ENCODE measurements at places on chromosomes 3 and 15.

DNA sequence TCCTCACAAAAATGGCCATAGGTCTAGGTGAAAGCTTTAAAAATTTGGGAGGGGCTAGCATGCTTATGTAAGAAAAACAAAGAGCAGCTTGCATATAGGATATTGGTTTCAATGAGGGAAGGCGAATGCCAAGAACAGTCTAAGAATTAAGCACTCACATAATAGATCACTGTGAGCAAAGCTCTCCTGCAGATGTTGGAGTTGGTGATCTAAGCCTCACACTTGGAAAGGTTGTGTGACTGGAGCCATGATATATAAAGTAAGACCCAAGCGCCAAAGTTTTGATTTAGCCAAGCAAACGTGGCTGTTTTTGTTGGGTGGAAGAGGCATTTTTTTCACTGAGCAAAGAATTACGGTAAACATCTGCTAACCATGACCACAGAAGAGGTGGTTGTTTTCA, 237.5 kb downstream of the FOXP1 start:
- DNase-seq = no peak

DNA sequence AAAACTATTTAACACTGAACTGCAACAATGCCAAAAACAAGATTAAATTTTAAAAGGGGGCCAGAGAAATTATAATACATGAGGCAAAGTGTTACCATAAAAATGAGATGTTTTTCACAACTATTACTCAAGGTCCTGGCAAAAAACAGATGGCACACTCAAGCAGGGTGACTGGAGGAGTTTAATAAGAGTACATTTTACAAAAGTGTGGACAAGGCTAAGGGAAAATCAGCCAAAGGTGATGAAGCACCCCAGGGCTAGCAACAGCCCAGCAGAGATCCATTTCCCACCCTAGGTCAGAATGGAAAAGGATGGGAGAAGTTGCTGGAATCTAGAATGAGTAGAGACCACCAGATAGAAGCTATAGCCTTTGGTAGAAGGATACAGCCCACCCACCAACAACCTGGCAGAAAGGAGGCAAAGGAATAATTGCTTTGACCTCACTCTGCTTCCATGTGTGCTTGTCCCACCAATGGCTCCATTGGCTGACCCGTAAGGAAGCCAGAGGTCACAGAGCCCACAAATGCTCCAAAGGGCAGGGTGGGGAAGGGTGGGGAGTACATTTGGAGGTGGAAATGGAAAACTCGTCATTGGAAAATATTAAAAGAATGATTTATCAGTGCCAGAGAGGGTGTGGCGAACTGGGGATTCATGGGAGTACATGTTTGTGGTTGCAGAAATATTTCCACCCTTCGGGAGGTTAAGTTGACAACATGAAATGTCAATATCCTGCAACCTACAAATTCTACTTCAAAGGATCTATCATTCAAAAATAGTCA, 161.0 kb upstream of the UBE2E2 start:
- DNase-seq = no peak

DNA sequence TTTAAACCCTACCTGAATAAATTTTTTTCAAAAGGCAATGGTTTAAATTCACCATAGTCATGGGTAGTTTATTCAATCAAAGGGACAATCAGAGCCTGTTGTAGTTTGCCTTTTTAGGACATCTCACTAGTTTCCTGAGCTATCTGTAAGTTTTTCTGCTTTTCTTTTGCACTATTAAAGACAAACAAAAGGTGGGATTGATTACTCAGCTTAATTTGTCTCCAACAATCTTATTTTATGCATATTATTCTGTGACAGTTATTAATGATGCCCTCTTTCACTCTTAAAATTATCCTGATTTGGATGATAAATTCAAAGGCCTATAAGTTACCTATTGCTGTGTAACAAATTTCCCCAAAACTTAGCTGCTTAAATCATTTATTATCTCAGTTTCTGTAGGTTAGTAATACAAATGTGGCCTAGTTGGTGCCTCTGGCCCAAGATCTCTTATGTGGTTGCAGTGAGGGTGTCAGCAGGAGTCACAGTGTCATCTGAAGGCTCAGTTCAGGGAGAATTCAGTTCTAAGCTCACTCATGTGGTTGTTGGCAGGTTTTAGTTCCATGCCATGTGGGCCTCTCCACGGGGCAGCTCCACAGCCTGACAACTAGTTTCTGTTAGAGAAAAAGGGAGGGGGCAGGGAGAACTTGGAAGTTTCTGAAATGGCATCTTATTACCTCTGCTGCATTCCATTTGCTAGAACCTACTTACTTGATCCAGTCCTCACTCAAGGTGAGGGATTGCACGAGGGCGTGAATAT, 16.0 kb downstream of the ARMC8 start:
- no peak for DNase-seq

DNA sequence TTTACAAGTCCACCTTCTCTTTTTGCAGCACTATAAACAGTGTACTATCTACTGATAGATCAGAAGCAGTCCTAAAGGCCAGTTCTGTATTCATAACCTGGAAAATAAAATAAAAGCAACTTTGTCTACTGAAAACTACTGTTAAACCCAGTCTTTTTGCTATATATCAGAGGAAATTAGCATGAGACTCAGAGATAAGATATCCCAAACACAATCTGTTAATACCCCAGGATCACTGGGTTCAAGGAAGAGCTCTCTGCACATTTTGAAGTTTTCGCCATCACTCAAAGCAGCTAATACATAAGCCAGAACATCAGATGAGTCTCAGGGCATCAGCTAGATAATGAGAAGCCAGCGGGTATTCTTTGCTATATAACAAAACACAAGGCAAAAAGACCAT, 21.8 kb downstream of the OSBPL10 start:
- no peak for DNase-seq

GRCh38 chr15:39431376-39431775, 149.5 kb upstream of the THBS1 start:
- DNase-seq = no peak

DNA sequence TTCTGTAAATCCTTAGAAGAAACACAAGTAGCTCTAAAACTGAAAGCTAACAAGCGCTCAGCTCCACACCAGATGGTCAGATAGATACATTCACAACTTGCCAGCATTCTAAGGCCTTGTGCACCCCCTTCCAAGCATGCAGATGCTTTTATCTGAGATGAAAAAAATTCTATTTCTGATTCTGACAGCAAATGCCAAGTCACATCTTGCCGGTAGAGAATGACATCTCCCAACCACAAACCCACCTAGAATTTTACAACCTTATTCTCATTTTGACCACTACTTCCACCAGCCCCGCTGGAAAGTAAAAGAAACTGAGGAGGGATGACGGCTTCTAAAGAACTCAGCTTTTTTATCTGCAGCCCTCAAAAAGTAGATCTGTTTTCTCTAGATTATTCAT, 57.7 kb downstream of the SUMF1 start:
- DNase-seq = no peak

All from activated effector memory CD4-positive, alpha-beta T cell treated with Interleukin-2 at 50 U/mL for 16 hours (primary cell).